ENCODE measurements at places on chromosomes 2 and 18. TPM values are rescaled to one million over a fixed set of nuclear protein-coding genes. Genes with fewer than 3 reads are reported as not detected.

- no peak for DNase-seq
Observed at GRCh38 chr2:167875529-167875928, 371.9 kb downstream of the STK39 start.

- DNase-seq, result no peak
Observed at GRCh38 chr2:232787806-232788205, 11.4 kb upstream of the KCNJ13 start.

DNA sequence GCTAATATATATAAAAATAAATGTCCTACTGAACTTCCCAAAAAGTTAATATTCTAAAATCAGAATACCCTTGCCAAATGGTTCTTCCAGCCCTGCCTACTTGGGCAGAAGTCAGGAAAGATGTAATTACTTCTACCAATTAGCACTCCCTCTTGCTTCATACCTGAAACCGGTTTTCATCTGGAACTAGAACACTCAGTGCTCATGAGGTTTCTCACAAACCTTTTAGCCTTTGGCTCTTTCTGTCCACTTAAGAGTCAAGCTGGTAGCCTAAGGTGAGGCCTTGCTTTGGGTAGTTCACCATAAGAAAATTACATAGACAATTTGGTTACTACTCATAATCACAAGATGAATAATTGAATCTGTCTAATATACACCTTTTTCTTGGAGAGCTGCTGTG is 4.1 kb downstream of the DSG3 start:
- no peak for DNase-seq

DNA sequence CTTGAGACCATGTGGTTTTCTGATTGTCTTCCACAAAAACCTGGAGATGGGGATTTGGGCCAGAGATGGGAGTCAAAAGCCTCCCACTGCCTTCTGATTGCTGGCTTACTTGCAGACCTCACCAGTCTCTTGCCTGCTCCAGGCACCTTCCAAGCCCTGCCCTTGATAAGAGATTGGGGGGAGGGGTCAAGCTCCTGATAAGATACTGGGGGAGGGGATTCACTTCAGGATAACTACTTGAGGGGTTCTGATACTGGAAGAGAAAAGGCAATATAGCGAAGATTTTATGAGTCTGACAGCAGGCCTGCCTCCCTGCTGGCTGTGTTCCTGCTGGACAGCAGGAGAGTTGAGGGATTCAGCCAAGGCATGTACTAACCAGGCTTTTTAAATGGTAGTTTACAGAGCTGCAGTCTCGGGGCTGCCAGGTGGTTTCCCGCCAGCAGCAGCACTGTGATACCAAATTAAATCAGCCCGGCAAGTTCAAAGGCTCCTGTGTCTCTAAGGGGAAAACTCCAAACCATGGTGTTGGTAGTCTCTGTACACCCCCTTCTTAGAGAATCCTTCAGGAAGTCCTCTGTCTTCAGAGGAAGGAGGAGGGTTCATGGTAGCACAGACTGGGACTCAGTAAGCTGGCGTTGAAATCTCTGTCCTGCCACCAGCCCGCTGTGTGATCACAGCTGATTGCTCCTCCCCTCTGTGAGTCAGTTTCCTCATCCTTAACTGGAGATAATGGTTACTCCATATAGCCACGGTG is 58.3 kb downstream of the FBXO36 start:
- DNase-seq, result peak; percentile 68

GRCh38 chr2:115389024-115389423 is 946.6 kb downstream of the DPP10 start:
- no peak for DNase-seq

GRCh38 chr18:23916338-23916737 is 98.2 kb upstream of the TTC39C start:
- no peak for DNase-seq

- peak; percentile 83 for DNase-seq
Observed at GRCh38 chr2:100285691-100286090, 36.6 kb downstream of the LONRF2 start.

DNA sequence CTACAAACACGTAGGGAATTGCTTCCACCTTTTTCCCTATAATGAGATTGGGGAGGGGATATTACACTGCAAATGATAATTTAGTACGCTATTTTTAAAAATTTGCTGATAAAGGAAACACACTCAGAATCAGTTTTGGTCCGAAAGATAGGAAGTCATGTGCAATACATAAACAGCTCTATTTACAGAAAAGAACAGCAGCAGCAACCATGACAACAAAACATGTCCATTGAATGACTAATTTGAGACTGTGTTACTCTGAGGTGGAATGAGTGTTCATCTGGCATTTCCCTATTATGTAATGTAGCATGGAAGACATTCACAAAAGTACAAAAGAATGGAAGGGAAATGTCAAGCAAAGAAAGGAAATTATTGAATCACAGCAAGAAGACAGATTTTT is 337.2 kb downstream of the NBAS start:
- peak; percentile 88 for DNase-seq

DNA sequence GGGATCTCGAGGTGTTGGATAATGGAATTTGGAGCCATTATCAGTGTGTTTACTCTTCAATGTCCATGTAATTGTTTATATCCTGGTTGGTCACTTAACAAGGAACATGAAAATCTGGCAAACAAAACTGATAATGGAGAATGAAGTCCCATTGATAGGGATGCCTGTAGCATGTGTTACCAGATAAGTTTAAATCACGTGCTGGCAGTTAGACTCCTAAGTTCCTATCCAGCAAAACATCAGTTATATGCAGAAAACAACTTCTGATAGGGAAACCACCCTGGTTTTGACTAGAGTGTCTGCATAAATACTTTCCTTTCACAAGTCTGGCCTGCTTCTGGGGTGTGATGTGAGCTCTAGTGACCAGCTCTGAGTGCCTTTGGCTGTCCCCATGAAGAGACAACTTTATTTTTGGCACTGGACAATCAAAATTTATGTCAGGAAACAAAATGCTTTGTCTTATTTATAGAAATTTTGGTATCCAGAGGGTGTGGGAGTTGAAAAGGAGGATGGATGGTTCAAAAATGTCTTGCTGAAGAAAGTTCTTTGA is 82.0 kb downstream of the FHOD3 start:
- no peak for DNase-seq

DNA sequence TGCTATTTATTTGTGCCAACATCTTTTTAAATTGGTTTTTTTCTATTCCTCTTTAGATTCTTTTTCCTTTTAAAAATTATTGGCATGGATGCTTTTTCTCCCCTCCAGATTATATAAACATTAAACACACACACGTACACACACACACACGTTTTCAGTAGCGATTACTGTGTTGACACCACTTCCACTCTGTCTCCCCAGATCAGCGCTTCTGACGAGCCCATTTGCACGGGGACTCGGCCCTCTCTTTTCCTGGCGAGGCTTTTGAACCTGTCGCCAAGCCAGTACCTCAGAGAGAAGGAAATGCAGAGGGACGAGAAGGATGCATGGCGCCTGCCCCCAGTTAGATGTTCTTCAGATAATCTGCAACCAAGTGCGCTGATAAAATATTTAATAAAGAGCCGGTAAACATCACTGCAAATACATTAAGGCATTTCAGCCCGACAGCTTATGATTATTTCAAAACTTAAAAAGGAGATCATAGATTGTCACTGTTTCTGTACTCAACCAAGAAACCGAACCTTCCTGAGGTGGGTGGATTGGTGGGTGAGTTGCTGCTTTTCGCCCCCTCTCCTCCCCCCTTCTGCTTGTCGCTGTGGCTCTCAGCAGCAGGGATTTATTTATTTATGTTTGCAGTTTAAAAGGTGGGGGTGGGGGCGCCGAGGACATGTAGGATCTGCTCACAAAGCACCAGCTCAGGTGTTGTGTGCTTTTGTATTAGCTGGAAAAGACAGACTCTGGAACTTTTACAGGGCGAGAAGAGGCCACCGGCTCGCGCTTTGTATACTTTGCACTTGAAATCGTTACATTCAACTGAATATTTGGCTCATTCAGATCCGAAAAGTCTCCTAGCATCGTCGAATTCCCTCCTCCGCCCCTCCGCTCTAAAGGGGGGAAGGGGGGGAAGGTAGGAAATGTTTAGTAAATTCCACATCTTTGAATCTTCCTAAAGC is 787 bp upstream of the TBR1 start:
- no peak for DNase-seq

- no peak for DNase-seq
Observed at GRCh38 chr2:2689306-2689705, 358.2 kb upstream of the MYT1L start.

- DNase-seq, result peak; percentile 36
Observed at GRCh38 chr2:113012436-113013335, 7.4 kb downstream of the IL36A start.

GRCh38 chr18:44682871-44683221 is 2.2 kb downstream of the SETBP1 start:
- no peak for DNase-seq

- no peak for DNase-seq
Observed at GRCh38 chr18:80037869-80038630, 3.8 kb downstream of the RBFA start.

GRCh38 chr18:40249390-40250080 is 1705.5 kb upstream of the PIK3C3 start:
- peak; percentile 6 for DNase-seq

GRCh38 chr2:2270808-2271415 is 60.2 kb downstream of the MYT1L start:
- DNase-seq, result no peak

GRCh38 chr18:79248495-79249060 is 147.2 kb upstream of the NFATC1 start:
- DNase-seq, result peak; percentile 41

DNA sequence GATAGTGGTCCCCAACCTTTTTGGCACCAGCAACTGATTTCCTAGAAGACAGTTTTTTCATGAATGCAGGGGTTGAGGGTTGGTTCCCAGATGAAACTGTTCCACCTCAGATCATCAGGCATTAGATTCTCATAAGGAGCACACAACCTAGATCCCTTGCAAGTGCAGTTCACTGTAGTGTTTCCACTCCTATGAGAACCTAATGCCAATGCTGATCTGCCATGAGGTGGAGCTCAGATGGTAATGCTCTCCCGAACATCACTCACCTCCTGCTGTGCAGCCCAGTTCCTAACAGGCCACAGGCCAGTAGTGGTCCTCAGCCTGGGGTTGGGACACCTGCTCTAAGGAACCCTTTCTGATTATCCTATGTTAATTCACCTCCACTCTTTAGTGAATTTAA is 133.5 kb downstream of the SOX11 start:
- DNase-seq, result no peak

- no peak for DNase-seq
Observed at GRCh38 chr2:238801791-238802190, 46.1 kb upstream of the TWIST2 start.

GRCh38 chr2:102615620-102616436 is 3.5 kb upstream of the SLC9A2 start:
- peak; percentile 57 for DNase-seq

DNA sequence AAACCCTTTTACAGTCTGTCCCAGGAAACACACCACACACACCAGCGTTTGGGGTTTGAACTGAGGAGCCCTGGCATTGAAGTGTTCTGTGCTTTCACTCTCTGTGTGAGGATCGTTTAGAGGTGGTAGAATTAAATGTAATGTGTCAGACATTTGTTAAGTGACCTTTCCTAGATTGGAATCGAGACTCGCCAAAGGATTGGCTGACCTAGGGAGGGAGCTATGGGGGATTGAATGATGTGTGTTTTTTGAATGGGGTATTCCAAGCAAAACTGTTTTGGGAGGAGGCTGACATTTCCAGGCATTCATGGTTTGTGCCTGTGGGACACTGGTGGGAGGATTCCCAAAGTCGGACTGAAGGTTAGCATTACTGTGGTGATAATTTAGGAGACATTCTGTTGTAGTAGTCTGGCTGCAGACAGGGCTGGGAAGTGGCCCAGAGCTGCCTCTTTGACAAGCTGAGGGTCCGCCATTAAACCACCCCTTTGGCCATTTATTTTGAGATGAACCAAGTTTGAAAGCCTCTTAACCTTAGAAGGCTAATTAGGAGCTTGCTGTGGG is 1.7 kb downstream of the MYO1B start:
- DNase-seq, result no peak

DNA sequence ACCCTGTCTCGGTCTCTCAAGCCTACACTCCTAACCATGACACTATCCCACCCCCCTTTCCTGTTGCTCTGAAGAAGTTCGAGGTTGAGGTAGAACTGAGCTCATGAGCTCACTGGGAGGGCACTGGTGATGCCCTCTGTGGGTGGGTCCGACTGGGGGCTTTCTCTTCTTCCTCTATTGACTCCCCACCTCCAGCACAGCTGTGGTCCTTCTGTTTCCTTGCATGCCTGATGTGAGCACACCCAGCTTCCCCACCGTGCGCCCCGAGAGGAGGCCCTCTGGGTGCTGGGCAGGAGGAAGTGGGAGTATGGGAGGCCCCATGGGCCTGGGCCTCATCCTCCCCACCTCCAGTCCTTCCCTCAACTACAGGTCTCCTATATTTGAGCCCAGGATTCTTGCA is 20.9 kb downstream of the SPEG start:
- no peak for DNase-seq

- peak; percentile 57 for DNase-seq
Observed at GRCh38 chr18:46253498-46253897, 149.3 kb downstream of the HAUS1 start.

GRCh38 chr2:192007581-192008228 is 160.8 kb upstream of the CAVIN2 start:
- peak; percentile 65 for DNase-seq

Gene PNKD
- total RNA-seq, result 22.2 TPM

Gene CHRNG
- total RNA-seq, result not detected

Gene TUBA3E
- not detected for total RNA-seq

Gene MREG
- 1.8 TPM for total RNA-seq

Gene LDLRAD4
- not detected for total RNA-seq

Gene EHBP1
- 55.0 TPM for total RNA-seq

Gene NDUFAF7
- 12.8 TPM for total RNA-seq

Gene SLC4A5
- total RNA-seq, result not detected

Gene NRP2
- total RNA-seq, result 43.3 TPM

Gene DNAJC5G
- not detected for total RNA-seq

Gene CWC22
- 17.9 TPM for total RNA-seq

Gene DNAJB2
- total RNA-seq, result 43.0 TPM

Gene AFF3
- total RNA-seq, result 13.9 TPM

Gene NAT8
- not detected for total RNA-seq

Gene IFIH1
- total RNA-seq, result 1.4 TPM

Gene AMER3
- not detected for total RNA-seq

All from IMR-90 (cell line).